ENCODE measurements at places on chromosomes 6 and 20.

DNA sequence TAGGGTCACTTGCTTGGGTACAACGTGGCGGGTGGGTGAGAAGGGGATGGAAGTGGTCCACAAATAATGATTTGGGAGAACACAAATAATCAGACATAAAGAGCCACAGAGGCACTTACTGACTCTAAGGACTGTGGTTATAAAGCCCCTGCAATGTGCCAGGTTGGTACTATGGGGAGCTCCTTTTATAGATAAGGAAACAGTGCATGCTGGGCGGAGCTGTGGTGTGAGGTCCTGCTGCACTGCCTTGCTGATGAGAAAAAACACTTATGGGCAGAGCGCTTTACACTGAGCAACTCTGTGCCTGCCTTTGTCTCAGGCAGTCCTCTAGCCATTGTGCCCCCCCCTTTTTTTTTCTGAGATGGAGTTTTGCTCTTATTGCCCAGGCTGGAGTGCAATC, 29.1 kb upstream of the SCRT2 start:
- DNase-seq, result no peak

- no peak for DNase-seq
These were observed 65.0 kb upstream of the BTN3A2 start for GRCh38 chr6:26300043-26300331.

GRCh38 chr6:158606935-158607334, 37.6 kb downstream of the DYNLT1 start:
- no peak for DNase-seq

DNA sequence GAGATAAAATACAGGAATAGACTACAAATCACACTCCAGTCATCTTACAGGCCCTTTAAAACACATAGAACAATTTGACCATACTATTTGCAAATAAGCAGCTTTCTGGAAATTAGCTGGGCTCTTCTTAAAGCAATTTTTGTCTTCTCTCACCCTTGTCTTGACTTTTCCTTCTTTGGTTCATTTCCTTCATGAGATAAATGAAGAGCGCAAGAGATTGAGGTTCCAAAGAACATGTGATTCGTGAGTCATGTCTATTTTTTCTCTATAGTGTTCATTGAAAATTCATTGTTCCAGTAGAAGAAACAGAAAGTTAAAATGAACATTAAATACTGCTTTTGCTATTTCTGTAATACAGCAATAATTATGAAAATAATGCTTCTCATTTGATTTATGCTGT, 33.9 kb downstream of the PRDM1 start:
- no peak for DNase-seq

- no peak for DNase-seq
These were observed 17.1 kb upstream of the BEND3 start for GRCh38 chr6:107132330-107132954.

- no peak for DNase-seq
These were observed 33.7 kb downstream of the PYGB start for GRCh38 chr20:25281541-25281991.

- DNase-seq, result no peak
These were observed 403.9 kb upstream of the JARID2 start for GRCh38 chr6:14841901-14842421.

GRCh38 chr6:46312654-46313053, 141.9 kb upstream of the ENPP5 start:
- no peak for DNase-seq

GRCh38 chr6:39341937-39342336, 19.4 kb upstream of the KCNK16 start:
- DNase-seq, result no peak

DNA sequence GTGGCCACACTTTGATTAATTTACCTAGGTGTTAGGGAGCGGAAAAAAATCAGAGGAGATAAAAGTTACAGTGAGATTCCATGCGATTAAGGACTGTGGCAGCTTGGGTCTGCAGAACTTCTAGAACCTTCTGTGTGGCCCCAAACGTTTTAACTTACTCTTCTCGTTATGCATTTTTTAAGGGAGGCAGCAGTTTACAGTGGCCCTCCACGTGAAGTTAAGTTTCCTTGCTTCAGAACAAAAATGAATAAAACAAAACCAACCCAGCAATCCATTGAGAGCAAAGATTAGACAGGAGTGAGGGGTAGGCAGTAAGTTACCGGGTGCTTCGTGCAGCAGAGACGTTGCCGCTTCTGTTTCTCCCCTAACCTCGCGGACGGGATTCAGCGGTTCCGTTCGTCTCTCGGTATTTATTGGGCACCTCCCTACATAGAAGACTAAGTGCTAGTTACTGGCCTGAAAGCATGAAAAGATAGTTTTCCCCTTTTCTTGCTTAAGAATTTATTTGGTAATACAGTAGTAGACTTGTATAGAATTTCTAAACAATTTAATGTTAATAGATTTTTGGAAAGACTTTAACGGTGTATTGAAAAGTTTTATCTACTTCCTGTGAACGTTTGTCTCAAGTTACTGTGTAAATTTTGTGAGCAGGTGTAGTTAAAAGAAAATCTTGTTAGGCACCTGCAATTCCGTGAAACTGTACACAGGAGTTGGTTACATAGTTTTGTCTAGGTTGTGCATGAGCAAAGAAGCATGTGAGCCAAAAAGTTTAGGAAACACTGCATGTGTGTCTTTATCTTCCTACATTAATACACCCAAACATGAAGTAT, 1.1 kb downstream of the BAG2 start:
- no peak for DNase-seq

DNA sequence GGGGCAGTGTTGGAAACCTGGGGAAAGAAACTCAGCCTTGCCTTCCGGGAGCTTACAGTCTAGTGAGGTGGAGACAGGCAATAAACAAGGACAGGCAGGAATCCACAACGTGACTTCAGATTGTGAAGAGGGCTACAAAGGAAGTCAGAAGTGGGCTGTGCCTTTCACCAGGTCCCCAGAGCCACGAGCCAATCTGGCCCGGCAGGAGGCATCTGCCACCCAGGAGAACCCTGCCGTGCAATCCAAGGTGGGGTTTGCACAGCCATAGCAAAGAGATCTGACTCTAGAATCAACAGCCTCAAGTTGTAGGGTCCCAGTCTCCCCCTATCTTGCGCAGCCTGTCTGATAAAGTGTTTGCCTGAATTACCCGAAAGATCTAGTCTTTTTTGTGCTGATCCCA, 5.5 kb downstream of the SLC32A1 start:
- DNase-seq, result no peak

DNA sequence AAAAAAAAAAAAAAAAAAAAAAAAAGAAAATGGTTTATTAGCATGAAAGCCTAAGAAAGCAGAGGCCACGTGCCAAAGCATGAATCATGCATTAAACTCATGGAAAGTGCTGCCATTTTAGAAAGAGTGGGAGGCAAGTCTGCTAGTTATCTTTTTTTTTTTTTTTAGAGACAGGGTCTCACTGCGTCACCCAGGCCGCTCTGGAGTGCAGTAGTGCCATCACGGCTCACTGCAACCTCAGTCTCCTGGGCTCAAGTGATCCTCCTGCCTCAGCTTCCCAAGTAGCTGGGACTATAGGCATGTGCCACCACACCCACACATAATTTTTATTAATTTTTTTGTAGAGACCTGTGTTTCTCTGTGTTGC, 5.2 kb downstream of the VWA7 start:
- DNase-seq, result no peak

- no peak for DNase-seq
These were observed 713.6 kb downstream of the RNF144B start for GRCh38 chr6:19100752-19101151.

DNA sequence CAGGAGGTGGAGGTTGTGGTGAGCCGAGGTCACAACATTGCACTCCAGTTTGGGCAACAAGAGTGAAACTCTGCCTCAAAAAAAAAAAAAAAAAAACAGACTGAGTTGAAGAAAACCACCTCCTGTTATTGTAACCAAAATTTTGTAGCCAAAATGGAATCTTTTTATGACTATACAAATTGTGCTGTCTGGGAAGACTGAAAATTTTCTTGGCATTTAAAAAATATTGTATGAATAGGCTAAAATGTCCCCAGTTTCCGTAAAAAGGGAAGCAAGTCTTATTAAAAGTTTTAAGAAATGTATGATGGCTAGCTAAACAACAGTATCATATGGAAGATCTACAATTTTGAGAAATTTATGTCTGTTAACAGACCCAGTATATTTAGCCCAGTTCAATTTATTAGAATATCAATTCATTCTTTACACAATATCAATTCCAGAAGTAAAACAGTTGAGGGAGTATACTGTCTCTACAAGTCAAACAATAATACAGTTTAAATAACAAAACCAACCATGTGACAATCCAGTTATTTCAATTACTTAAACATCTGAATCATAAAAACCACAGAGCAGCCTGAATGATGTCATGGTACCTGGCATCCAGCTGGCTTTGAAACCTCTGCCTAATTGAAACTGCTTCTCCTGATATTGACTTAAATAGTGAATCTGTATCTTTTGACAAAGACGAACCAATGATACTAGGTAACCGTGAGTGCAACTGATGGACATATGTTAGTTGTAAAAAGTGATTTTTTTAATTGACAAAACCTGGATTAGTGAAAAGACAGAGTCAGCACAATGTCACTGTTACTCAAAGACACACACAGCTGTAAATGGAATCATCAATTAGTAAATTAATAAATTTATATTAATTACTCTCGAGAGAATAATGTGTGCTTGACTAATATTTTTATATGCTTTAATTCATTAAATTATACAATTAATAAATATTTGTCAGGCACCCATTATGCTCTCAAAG, 166.6 kb upstream of the MARCKS start:
- no peak for DNase-seq

GRCh38 chr6:147709396-147710272, 201.1 kb downstream of the SAMD5 start:
- no peak for DNase-seq

GRCh38 chr20:24208652-24209051, 220.1 kb upstream of the GGTLC1 start:
- DNase-seq, result no peak

- DNase-seq, result no peak
These were observed 261.2 kb downstream of the ADGB start for GRCh38 chr6:146859795-146860495.

DNA sequence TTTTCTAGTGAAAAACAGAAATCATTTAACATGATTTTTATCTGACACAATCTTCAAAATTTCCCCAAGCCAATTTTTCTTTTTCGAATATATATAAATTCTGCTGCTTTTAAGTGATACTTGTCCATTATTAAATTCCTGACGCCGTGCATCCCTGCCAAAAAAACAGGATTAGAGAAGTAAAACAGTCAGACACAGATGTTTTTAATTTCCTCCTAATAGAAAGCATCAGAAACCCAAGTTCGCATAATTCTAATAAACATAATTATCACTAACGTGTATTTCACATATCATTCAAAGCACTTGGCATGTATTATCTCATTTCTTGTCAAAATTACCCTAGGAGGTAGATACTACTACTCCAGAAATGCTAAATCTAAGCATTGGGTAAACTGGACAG, 179.5 kb downstream of the ZFP64 start:
- no peak for DNase-seq

DNA sequence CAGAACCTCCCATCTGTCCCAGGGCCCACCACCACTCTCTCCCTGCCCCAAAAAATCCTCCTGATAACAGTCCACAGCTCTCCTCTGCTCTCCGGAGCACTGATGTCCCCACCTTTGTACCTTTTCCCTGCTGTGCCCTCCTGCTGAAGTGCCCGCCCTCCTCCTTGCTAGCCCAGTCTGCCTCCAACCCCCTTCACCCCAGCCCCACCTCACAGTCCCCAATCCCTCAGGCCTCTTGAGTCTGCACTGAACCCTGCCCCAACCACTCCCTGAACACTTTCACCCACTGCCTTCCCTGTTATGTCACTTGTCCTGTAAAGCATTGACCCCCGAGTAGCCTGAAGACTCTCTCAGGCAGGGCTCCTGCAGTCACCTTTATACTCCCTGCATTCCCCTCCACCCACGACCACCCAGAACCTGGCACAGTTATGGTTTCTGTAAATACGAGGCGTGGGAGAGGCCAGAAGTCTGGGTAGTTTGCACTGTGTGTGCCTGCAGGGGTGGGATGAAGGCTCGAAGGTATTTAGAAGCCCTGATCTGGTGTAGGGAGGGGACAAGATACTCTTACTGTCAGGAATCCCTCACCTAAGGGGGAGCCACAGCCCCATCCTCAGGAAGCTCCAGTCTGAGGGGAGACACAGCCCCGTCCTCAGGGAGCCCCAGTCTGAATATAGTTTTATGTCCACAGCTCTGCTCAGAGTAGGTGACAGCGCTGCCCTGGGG, 5.4 kb downstream of the GLP1R start:
- DNase-seq, result no peak

DNA sequence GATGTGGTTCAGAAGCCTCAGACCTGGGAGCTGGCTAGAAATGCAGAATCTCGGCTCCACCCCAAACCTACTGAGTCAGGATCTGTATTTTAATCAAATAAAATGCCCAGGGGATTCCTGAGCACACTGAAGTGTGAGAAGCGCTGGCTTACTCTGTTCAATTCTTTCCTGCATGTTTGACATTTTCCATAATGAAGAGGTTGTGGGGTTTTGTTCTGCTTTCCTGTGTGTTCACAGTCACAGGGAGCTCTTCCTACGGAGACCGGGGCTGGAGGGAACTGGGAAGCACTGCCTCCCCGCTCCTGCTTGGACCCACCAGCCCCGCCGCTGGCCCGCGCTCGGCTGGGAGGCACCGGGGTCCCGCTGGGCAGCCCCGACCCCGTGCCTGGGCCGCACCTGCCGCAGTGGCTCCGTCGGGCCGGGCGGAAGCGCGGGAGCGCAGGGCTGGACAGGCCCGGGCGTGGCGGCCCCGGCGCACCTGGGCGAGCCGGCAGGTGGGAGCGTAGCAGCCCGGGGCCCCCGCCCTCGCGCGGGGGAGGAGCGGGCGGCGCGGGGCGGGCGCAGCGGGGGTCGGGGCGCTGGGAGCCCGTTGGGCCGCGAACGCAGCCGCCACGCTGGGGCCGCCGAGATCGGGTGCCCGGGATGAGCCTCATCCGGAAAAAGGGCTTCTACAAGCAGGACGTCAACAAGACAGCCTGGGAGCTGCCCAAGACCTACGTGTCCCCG, at the start of gene MAPK13:
Gene MAPK13 (plus strand): TSS at position 573 of the 726 bp plus-strand sequence. CDS start 70 bp downstream, at position 643.
- DNase-seq, result no peak

- DNase-seq, result no peak
These were observed 62.0 kb downstream of the CRYBG1 start for GRCh38 chr6:106422534-106422933.

Measured in activated naive CD4-positive, alpha-beta T cell (primary cell).